T-helper 17 cell (primary cell): ENCODE measurements at places on chromosomes 12 and 14.

DNA sequence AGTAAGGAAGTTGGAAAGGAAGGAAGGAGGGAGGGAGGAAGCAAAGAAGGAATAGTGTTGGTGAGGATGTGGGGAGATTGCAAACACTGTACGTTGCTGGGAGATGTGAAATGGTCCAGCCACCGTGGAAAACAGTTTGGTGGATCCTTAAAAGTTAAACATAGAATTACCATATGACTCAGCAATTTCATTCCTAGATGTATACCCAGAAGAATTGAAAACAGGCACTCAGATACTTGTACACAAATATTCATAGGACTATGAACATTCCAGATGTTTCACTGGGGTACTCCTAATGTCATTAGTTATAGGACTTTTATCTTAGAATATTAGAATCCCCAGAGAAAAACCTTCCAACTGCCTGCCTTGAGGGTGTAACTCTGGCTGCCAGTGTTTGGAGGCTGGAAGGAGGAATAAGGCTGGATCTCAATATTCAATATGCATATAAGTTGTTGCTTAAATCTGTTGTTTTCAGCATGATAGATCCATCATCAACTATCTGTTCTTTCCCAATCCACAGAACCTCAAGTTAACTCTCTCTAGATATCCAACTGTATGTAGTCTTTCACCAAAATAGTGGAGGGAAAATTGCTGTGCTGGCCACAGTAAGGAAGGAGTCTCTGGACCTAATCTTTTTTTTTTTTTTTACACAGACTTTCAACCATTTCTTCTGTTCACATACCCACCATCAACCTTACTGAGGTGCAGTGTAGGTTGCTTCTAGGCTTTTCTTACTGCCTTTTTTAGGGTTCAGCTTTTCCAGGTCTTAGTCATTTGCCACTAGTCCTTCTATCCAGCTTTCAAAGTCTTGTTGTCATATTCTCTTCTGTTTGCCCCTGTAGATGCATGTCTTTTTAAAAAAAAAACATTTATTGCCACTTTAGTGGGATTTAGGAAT is 94.5 kb downstream of the DNAI7 start:
- H3K4me1 ChIP-seq, result peaks cover 6% of the 10 kb centered on the region
- H3K4me3 ChIP-seq, result no peak overlapping the region
- H3K27me3 ChIP-seq, result no peaks in the 10 kb centered on the region
- peaks cover 5% of the 10 kb centered on the region for H3K36me3 ChIP-seq

DNA sequence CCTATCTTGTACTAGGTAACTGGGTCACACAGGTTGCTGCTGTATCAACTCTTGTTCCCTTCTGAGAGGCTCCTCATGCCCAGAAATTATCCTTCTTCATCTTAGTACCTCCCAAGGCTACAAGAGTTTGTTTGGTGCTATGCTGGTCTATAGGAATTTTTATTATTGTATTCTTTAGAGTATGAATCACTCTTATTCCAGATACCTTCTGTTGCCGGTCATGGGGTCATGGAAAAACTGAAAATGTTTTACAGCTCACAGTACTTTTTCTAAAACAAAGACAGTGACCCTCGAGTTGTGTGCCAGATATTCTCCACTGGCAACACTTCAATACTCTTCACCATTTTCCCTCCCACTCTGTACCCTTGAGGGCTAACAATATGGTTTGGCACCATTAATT is 1598.0 kb upstream of the TMEM132C start:
- no peak overlapping the region for H3K27ac ChIP-seq
- no peaks in the 10 kb centered on the region for H3K27me3 ChIP-seq
- H3K4me1 ChIP-seq, result no peaks in the 10 kb centered on the region
- DNase-seq, result no peak
- no peaks in the 10 kb centered on the region for H3K36me3 ChIP-seq
- no peak overlapping the region for H3K4me3 ChIP-seq

DNA sequence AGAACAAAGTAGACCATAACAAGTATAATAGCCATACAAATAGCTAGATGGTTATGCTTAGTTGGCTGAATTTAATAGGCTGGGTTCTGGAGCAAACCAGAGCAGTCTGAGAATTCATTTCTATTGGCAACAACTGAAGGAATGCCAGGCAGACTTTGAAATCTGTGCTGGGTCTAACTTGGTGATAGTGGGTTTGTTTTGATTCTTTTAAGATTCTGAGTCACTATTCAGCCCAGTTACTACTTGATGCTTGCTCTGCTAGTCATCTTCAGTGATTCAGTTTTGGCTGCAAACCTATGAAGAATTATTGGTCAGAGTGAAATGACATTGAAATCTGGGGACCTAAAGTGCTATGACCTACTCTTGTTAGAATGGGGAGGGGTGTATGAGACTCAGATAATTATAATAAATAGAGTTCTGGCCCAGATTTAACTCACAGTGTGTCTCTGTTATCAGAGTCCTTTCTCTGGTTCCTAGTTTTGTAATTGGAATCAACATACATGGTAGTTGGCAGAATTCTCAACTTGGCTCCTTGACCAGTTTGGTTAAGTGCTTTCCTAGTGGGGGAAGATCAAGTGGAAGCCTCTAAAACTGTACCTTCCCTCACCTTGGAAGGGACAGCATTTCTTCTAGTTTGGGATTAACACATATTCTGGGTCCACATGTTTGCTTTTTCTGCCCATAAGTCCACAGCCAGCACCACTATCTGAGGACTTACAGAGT is 43.5 kb downstream of the MNAT1 start:
- no peak overlapping the region for H3K27ac ChIP-seq
- no peak overlapping the region for H3K4me3 ChIP-seq
- H3K4me1 ChIP-seq, result peaks cover 8% of the 10 kb centered on the region
- no peak for DNase-seq

GRCh38 chr12:851913-852312 is 97.6 kb downstream of the RAD52 start:
- peaks cover 27% of the 10 kb centered on the region for H3K4me1 ChIP-seq
- no peak overlapping the region for H3K27ac ChIP-seq
- no peak for DNase-seq
- no peak overlapping the region for H3K4me3 ChIP-seq
- H3K27me3 ChIP-seq, result no peaks in the 10 kb centered on the region

GRCh38 chr12:56657416-56658379 is 11.9 kb upstream of the ATP5F1B start:
- H3K36me3 ChIP-seq, result no peaks in the 10 kb centered on the region
- peak overlapping the region; percentile 63 for H3K27ac ChIP-seq
- peaks cover 3% of the 10 kb centered on the region for H3K4me1 ChIP-seq
- no peak overlapping the region for H3K4me3 ChIP-seq

- H3K36me3 ChIP-seq, result no peaks in the 10 kb centered on the region
- no peaks in the 10 kb centered on the region for H3K4me1 ChIP-seq
- H3K27me3 ChIP-seq, result no peaks in the 10 kb centered on the region
- H3K4me3 ChIP-seq, result no peak overlapping the region
These were observed 33.4 kb downstream of the AMN start for GRCh38 chr14:102955636-102956408.

- peak overlapping the region; percentile 80 for H3K4me3 ChIP-seq
- no peak for DNase-seq
- no peaks in the 10 kb centered on the region for H3K36me3 ChIP-seq
- H3K27me3 ChIP-seq, result no peaks in the 10 kb centered on the region
- H3K4me1 ChIP-seq, result peaks cover 18% of the 10 kb centered on the region
These were observed 12.6 kb upstream of the TTC7B start for GRCh38 chr14:90828642-90829487.

DNA sequence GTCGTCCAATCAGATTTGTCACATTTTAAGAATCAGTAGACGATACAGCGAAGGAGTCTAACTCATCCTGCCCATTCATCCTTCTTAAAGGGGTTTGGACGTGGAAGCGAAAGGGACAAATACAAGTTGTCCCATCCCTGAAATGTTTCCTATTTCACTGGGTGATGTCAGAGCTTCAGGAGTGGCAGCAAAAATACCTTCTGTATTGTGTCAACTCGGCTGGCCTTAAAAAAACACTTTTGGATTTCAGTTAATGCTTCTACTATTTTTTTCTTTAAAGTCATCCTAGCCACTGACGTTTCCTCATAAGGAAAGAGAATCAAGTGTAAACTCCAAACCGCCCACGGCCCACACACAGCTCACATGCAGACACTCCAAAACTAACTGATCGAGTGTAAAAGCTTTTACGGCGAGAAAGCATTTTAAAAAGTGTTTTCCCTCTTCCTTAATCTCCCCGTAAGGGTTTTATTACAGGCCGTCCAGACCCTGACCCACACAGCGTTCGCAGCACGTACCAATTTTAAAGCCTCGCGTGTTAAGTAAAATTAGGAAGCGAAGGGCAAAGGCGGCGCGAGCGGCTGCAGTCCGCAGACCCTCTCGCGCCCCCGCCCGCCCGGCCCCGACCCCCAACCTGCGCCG is 593 bp downstream of the CFL2 start:
- peaks cover 13% of the 10 kb centered on the region for H3K4me1 ChIP-seq
- no peak for DNase-seq
- peaks cover 4% of the 10 kb centered on the region for H3K36me3 ChIP-seq
- peak overlapping the region; percentile 95 for H3K27ac ChIP-seq
- peak overlapping the region; percentile 92 for H3K4me3 ChIP-seq

- no peak overlapping the region for H3K4me3 ChIP-seq
- no peak for DNase-seq
- H3K4me1 ChIP-seq, result peaks cover 2% of the 10 kb centered on the region
- peak overlapping the region; percentile 27 for H3K27ac ChIP-seq
These were observed 321.5 kb downstream of the PCNX1 start for GRCh38 chr14:71228711-71229110.

- H3K4me3 ChIP-seq, result no peak overlapping the region
- no peak for DNase-seq
- no peak overlapping the region for H3K27ac ChIP-seq
- no peaks in the 10 kb centered on the region for H3K36me3 ChIP-seq
- peaks cover 5% of the 10 kb centered on the region for H3K27me3 ChIP-seq
These were observed 346.9 kb upstream of the FKBP4 start for GRCh38 chr12:2447861-2448260.

DNA sequence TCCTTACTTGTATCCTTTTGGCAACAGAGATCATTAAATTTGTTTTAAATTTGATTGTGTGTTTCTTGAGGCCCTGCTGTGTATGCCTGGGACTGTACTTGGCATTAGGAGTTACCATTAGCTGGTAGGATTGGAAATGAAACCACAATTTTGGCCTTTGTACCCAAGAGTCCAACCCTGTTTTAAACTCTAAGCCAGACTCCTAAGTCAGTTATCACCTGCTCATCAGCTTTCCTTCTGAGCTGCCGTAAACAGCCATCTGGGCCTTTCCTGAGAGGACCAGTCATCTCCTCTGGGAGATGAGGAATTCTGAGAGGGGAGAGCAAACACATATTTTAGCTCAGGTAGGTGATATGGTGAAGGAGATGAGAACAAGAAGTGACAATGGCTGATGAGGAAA is 74.3 kb upstream of the SRSF5 start:
- H3K4me3 ChIP-seq, result no peak overlapping the region
- H3K27me3 ChIP-seq, result no peaks in the 10 kb centered on the region
- peak overlapping the region; percentile 53 for H3K27ac ChIP-seq

GRCh38 chr12:52628111-52628507 is 9.8 kb upstream of the KRT73 start:
- H3K4me1 ChIP-seq, result peaks cover 20% of the 10 kb centered on the region
- H3K27me3 ChIP-seq, result peaks cover 31% of the 10 kb centered on the region
- no peak overlapping the region for H3K4me3 ChIP-seq
- no peak for DNase-seq

- H3K27me3 ChIP-seq, result no peaks in the 10 kb centered on the region
- H3K4me3 ChIP-seq, result no peak overlapping the region
- H3K4me1 ChIP-seq, result peaks cover 36% of the 10 kb centered on the region
- DNase-seq, result no peak
- H3K27ac ChIP-seq, result peak overlapping the region; percentile 61
These were observed 48.4 kb downstream of the ETV6 start for GRCh38 chr12:11697670-11698387.

DNA sequence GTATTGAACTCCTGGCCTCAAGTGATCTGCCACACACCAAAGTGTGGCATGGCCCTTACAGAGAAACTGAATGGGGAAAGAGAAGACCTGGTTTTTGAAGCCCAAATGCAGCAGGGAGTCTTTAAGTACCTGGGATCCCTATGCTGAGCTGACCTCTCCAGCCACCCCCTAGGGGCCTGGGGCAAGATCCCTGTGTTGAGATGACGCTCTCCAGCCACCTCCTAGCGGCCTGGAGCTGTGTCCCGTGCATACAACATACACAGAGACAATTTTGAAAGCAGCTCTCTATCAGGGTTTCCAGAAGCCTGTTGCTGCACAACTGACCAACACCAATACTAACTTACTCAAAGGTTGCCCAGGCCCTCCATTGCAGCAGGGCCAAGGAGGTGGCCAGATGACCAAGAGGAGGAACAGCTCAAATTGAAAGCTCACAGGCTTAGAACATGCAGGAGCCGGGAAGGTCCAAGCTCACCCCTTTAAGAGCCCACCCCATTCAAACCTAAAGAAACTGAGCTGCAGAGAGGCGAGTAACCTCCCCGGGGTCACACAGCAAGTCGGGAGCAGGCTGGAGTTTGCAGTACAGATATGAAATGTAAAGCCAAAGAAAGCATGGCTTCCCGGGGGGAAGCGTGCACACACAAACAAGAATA is 31.5 kb downstream of the TTC7B start:
- H3K4me3 ChIP-seq, result no peak overlapping the region
- DNase-seq, result no peak
- H3K27me3 ChIP-seq, result no peaks in the 10 kb centered on the region
- peaks cover 4% of the 10 kb centered on the region for H3K4me1 ChIP-seq
- H3K36me3 ChIP-seq, result no peaks in the 10 kb centered on the region
- H3K27ac ChIP-seq, result no peak overlapping the region

DNA sequence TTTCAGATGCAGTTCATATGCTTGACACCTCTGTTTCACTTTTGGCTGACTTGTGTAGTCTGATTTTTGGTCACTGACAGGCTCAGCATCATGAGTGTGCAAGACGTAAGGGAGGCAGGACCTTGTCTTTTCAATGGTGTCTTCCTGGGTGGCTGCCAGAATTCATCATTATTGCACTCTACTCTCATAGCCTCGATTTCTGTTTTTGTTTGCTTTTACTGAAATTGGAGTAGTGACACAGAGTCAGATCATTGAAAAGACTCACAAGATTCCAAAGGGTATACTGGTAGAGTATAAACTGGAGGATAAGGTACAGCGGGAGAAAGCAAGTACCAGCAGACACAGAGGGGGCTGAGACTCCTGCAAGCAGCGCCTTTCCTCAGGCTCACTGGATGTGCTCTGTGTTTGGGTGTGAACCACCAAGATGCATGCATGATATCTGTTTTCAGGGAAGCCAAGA is 126.3 kb upstream of the FGD4 start:
- no peak for DNase-seq
- no peaks in the 10 kb centered on the region for H3K27me3 ChIP-seq
- H3K4me1 ChIP-seq, result peaks cover 10% of the 10 kb centered on the region
- peak overlapping the region; percentile 22 for H3K27ac ChIP-seq
- no peak overlapping the region for H3K4me3 ChIP-seq

- H3K4me3 ChIP-seq, result no peak overlapping the region
- H3K36me3 ChIP-seq, result peaks cover 2% of the 10 kb centered on the region
- DNase-seq, result no peak
- H3K27me3 ChIP-seq, result peaks cover 8% of the 10 kb centered on the region
- H3K27ac ChIP-seq, result no peak overlapping the region
These were observed 2.0 kb upstream of the CCDC197 start for GRCh38 chr14:93994919-93995682.

- no peak overlapping the region for H3K4me3 ChIP-seq
- DNase-seq, result no peak
These were observed 10.9 kb downstream of the TMEM260 start for GRCh38 chr14:56590535-56590960.
